ENCODE measurements at places on chromosomes 3 and 15.

- no peak for DNase-seq
These were observed 15.5 kb upstream of the MUC13 start for GRCh38 chr3:124950026-124950425.

DNA sequence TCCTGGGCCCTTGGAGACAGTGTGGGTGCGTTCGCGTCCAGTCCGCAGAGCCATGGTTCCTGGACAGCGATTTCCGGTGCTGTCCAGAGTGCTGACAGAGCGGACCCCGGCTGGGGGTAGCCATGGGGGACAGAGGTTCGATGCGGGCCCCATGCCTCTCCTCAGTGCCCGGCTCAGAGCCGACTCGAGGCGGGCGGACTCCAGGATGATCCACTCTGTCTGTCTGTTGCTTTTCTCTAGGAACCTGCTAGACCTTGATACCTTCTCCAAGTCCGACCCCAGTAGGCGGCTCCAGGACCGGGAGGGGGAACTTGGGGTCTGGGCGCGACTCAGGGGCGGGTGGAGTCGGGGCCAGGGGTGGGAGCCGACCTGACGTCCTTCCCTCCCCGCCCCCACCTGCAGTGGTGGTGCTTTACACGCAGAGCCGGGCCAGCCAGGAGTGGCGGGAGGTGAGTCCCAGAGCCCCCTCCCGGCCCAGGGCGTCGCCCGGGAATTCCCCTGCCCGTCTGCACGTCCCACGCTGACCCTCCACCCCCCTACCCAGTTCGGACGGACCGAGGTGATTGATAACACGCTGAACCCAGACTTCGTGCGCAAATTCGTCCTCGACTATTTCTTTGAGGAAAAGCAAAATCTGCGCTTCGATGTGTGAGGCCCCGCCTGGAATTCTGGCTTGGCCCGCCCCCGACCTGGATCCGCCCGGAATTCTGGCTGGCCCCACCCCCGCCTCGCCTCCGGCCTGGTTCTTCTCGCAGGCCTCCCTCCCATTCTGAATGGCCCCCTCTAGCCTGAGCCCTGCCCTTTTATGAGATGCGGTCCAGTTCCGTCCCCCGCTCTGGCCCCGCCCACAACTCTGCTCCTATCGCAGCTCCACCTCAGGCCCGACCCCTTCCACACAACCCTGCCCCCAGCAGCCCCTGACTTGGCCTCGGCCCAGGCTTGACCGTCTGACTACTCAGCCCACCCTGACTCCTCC, 1.0 kb downstream of the CPNE9 start:
- DNase-seq = peak; percentile 52

DNA sequence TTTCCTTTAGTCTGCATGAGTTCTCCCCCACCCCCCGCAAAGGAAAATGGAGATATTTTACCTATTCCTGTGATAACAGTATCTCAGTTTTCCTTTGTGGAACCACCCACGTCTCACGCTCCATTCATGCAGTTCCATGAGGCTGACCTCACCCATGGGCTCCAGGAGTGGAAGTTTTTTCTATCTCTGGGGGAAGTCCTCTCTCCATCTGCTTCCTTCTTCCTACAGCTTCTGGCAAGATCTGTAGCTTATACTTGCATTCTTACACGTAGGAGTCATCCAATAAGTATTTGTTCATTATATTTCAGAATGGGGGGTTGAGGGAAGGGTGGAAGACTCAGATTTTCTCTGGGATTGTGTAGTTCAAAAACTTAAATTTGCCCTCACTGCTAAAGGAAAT, 5.8 kb upstream of the GLCE start:
- no peak for DNase-seq

DNA sequence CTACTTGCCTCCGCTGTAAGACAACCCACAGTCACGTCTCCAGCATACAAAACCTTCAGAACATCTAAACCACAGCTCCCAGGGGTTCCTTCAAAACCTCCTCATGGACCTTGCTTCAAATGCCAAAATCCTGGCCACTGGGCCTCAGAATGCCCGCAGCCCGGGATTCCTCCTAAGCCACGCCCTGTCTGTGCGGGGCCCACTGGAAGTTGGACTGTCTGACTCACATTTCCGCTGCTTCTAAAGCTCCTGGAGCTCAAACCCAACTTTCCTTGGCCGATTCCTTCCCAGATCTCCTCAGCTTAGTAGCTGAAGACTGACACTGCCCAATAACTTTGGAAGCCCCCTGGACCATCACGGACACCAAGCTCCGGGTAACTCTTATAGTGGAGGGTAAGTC, 17.9 kb upstream of the OR5H6 start:
- DNase-seq = no peak

- DNase-seq = no peak
These were observed 44.2 kb downstream of the MKRN2 start for GRCh38 chr3:12601072-12601471.

DNA sequence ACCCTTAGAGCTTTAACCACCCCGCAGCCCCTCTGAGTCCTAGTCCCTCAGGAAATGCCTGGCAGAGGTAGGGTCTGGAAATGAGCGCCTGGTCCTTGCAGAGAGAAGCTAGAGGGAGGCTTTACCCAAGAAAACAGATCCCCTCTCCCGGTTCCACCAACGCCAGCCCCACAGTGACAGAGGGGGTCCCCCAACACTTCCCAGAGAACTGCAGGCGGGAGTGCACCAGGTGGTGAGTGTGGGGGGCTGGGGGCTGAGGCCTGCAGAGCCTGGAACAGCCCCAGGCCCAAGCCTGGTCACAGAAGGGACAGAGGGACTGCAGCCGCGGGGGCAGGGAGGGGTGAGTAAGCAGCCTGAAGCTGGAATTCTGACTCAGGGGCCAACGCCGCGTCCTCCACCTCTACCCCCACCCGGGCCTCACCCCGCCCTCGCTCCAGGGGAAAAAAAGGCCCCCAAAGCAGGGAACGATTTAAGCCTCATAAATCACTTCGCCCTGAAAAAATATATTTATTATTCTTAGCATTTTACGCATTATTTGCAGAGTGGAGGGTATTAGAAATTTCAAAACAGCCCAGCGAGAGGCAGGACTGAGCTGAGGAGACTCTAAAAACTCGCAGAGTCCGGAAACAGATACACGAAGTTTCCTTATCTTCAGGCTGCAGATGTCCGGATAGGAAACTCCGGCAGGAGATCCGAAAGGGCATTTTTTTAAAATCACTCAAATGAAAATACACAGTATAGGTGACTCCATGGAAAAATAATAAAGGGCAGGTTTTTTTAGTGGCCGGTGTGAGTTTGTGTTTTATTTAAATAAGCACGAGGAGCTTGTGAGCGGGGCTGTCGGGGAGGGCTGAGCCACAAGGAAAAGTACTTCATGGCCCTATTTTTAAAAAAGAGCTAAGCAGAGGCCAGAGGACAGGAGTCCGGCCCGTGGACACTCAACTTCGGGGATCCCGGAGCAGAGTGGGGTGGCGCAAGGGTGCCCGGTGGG, 10.0 kb downstream of the GATA2 start:
- no peak for DNase-seq

- no peak for DNase-seq
These were observed 50.8 kb downstream of the PCSK6 start for GRCh38 chr15:101438482-101439284.

DNA sequence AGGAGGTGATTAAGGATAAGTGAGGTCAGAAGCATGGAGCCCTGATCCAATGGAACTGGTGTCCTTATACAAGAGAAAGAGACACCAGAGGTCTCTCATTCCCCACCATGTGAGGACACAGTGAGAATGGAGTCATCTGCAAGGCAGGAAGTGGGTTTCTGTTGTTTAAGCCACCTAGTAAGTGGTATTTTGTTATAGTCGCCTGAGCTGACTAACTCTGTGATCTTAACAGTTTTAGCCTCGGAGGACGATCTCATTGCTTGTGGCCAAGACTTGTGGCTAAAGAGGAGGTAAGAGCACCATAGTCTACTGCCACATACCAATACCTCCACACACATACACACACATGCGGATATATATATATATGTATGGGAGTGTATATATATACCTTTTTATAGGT, 73.8 kb downstream of the MCTP2 start:
- DNase-seq = peak; percentile 49

DNA sequence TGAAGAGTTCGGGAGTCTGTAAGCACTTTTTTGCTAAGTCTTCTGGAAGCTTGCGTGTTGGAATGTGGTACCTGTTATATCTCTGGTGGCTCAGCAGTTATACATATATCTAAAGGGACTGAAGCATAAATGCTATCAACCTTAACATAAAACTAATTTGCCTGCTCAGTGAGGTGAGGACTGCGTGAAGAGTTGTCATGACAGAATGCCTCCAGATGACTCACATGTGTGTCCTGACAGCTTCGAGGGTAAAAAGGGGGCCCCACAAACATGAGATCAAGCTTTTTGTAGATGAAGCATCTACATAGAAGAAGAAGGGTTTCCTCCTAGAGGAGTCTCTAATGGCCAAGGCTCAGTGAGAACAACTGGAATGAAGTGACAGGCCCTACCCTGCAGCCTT, 88.8 kb upstream of the C3orf80 start:
- DNase-seq = no peak

DNA sequence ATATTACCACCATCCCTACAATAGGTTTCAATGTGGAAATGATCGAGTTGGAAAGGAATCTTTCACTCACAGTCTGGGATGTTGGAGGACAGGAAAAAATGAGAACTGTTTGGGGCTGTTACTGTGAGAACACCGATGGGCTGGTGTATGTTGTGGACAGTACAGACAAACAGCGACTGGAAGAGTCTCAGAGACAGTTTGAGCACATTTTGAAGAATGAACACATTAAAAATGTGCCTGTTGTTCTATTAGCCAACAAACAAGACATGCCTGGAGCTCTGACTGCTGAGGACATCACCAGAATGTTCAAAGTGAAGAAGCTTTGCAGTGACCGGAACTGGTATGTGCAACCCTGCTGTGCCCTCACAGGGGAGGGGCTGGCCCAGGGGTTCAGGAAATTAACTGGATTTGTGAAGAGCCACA, 510 bp downstream of the ARL14 start:
- no peak for DNase-seq

DNA sequence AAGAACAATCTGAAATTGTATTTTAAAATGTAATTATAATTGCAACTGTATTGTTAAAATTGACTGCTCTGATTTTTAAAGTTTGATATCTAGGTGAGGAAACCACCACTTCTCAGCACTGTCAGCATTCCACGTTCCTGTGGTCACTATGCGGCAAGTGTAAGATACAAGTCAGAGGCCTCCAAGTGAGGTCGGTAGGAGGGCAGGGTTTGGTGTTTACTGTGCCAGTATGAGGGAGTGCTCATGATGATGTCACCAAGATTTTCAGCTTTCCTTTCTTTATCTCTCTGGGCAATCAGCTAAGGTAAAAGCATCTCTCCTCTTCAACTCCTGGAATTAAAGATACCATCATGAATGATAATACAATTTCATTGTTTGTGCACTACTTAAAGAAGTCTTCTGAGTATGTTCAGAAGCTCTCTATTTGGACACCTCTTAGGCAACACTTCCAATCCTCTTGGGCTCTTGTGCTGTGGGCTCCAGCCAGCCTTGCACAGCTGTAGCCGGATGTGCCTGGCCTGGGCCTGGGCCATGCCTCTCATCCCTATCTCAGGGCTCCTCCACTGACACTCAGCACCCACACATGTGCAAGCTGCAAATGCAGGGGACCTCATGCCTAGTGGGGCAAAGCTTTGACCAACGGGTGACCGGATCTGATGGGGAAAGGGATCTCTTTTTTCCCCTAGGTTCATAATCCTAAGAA, 42.9 kb downstream of the CCR3 start:
- DNase-seq = peak; percentile 65

DNA sequence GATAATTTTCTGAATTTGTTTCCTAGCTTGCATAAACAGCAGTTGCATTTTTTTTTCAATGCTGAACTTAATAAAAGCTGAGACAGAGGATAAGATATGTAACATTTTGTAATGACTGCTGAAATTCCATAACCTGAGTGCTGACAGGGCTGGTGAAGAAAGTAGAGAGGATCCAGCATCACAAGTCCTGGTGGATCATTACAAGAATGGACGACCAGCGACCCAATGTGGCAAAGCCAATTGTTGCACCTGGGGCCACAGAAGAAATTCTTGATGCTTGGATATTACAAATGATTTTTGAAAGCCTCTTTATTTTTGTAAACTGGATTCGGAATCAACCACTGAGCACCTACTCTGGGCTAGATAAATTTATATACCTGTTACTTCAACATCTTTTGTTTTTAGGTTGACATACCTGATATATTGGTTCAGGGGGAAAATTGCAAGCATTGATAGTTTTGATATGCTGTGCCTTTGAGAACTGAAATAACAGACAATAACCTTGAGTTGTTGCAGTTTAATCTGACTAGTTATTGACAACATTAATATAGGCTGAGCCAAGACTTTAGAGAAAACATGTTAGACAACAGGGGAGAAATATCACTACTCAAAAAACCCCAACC, 3.9 kb upstream of the ACTL6A start:
- DNase-seq = peak; percentile 61

DNA sequence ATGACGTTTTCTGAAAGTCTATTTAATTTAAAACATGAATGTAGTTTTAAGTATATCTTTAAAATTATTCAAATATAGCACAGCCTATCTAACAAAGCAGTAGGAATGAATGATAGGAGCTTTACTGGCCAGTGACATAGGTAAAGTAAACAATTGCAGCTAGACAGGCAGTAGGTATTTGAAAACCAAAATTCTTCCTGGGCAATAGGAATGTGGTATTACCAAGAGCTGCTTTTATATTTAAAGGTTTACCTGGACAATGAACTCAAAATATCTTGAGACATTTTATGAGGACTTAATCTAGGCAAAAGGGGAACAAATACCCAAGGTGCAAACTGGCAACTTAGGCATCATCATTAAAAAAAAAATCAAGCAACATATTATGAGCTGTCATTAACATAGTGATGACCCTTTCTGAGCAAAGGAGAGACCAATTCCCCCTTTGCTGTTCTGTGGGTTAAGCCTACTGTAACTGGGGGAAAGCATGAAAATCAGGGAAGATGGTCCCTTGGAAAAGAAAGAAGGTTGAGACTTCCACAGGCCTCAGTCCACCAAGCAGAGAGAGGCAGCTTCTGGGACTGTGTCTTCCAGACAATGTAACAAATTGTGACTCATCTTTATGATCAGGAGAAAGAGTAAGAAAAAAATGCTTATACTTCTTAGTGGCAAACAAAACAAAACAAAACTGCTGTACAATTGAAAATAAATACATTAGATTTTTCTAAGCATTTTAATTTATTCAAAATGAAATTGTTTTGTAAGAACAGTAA, 12.9 kb downstream of the ISL2 start:
- DNase-seq = no peak

DNA sequence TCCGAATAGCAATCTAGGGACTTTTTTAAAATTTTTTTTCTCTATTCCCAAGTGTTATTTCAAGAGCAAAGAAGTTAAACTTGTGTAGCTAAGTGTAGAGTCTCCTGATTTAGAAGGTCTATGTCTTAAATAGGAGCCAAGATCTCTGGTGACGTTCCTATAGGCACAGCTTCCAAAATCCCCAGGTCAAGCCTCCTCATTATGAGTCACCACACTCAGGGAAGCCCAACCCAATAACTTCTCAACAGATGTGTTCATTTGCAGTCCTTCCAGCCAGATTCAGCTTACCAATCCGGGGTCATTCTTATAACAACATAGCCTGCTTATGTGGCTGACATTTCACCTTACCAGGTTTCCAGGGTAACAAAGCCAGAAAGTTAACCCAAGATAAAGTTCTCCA, 270.3 kb downstream of the IL5RA start:
- no peak for DNase-seq

- no peak for DNase-seq
These were observed 337.7 kb downstream of the NEK10 start for GRCh38 chr3:27031476-27031875.

Measured in stimulated activated CD8-positive, alpha-beta memory T cell treated with anti-CD3 and anti-CD28 coated beads, Interleukin-4, amount 100 ng/mL, for 48 hours (primary cell).